Activated CD4-positive, alpha-beta T cell treated with anti-CD3 and anti-CD28 coated beads for 36 hours (primary cell): ENCODE measurements at places on chromosomes 1 and 21. TPM values are rescaled to one million over a fixed set of nuclear protein-coding genes. Genes with fewer than 3 reads are reported as not detected.

GRCh38 chr1:188249811-188250210 lies 1421.1 kb downstream of the PLA2G4A start:
- no peak for DNase-seq

DNA sequence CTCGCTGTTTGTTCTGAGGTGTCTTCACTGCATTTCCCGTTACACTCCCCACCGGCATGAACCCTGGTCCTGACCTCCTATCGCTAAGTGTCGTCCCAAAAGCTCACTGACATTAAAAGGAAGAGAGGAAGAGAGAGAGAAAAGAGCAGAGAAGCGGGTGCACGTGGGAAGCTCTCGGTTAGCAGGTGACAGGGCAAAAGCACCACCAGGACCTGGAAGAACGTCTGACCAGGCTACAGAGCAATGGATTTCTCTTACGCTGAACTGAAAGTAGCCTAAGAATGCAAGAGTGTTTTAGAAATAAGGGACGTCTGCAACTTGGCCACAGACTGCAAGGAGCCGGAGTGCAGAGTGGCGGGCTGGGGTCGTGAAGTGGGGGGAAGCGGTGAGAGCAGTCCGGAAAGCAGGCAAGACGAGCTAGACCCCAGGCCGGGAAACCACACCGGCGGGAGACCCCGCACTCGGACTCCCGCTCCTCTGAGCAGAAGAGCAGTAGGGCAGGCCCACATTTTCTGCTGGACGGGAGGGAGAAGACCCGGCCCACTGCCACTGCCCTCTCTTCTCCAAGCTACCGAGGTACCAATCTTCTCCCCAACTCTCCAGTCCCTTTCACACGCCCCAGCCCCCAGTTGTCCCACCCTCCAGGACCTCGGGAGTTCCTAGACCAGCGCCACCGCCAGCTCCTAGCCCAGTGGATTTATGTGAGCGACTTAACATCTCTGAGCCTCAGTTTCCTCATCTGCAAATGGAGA lies 8.3 kb upstream of the MPZL1 start:
- DNase-seq = peak; percentile 45

- DNase-seq = peak; percentile 27
Measured at GRCh38 chr1:209675565-209676154, 448 bp downstream of the G0S2 start.

GRCh38 chr1:60184521-60184920 lies 111.0 kb upstream of the C1orf87 start:
- DNase-seq = no peak

GRCh38 chr1:12383001-12383400 lies 153.2 kb downstream of the VPS13D start:
- no peak for DNase-seq

DNA sequence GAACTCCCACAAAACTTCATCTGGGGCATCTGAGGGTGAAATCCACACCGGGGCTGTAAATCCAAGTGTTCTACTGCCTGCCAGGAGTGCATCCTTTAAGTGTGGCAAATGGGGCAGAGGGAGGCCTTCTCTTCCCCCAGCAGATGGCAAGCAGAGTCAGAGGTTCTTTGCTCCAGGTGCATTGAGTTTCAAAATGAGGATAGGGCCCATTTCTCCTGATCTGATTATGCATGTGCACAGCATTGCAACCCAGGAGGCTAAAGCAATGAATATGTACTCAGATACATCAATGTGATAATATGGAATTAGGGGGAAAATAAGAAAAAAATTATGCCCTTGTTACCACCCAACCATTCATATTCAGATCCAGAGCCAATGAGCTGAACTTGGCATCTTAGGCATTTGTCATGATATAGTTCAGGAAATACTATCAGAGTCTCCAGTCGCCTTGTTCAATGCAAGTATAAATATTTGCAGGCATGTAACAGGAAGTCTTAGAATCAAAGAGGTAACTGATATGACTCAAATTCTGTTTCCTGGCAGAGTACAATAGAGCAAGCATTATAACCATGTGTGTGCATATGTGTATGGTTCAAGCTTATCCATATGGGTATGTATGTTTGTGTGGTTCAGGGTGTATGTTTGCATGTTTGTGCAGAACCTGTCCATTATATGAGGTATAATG lies 473.8 kb upstream of the PKN2 start:
- no peak for DNase-seq

- no peak for DNase-seq
Measured at GRCh38 chr1:229019663-229020271, 251.1 kb upstream of the RAB4A start.

- no peak for DNase-seq
Measured at GRCh38 chr1:211742272-211742671, 66.9 kb upstream of the NEK2 start.

- DNase-seq = peak; percentile 90
Measured at GRCh38 chr1:25549273-25550154, 6.1 kb downstream of the LDLRAP1 start.

GRCh38 chr1:1189111-1189510 lies 15.4 kb downstream of the TTLL10 start:
- no peak for DNase-seq

DNA sequence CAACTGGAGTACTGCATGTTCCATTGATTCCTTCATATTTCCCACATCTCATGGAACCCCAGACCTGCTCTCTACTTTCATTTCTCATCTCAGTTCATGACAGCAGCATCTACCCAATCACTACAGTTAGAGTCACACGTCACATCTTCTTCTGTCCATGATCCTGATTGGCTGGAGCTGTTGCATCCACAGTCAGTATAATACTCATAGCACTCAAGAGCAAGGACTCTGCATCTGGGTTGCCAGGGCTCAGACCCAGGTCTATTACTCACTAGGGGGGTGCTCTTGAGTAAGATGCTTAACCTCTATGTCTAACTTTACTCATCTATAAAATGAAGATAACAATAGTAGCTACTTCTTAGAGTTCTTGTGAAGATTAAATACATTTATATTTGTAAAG lies 4.4 kb upstream of the XPR1 start:
- no peak for DNase-seq

- no peak for DNase-seq
Measured at GRCh38 chr1:118615066-118615465, 373.1 kb downstream of the TBX15 start.

GRCh38 chr1:37265786-37266667 lies 208.4 kb upstream of the ZC3H12A start:
- DNase-seq = no peak

DNA sequence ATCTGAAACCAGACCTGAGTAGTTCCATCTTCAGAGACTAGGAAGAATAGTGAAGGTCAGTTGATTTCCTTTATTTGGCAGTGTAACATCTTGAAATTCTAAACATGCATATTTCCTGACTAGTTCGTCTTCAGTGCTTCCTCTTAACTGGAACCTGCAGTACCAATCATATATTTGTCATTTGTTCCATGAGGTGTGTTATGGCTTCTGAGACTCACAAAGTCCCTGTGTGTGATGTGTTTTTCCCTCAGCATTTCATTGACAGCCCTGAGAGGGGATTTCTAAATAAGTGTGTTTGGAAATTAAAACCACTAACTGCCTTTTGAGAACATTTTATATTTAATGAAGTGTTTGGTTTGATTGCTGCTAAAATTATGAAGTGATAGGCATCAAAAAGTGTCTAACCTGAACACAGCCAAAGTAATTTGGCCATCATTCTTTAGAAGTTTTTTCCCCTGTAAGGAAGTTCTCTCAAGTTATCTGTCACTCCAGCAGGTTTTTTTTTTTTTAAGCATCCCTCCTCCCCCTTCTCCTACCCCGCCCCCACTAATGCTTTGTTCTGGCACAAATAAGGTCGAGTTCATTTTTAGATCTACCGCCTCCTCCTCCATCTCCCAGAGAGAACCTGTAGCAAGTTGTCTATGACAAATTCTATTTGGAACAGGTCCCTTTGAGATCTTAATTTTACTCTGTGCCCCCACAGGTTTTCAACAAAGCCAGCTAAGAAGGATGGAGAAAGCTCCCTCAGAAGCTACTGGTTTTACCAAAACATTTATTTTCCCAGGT lies 61.4 kb downstream of the TMEM200B start:
- DNase-seq = peak; percentile 66

- DNase-seq = no peak
Measured at GRCh38 chr1:154774175-154774855, 95.8 kb downstream of the KCNN3 start.

DNA sequence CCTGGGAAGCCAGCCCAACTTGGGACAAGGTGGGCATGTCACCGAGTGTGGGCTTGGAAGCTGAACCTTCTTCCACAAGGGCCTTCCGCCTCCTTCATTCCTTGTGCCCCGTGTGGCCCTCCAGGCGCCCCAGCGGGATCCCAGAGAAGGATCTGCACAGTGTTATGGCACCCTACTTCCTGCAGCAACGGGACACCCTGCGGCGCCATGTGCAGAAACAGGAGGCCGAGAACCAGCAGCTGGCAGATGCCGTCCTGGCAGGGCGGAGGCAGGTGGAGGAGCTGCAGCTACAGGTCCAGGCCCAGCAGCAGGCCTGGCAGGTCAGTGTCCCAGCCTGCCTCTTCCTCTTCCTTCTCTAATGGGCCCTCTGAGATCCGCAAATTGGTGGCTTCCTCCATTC lies 5.8 kb upstream of the BGLAP start:
- no peak for DNase-seq

GRCh38 chr1:22737374-22738068 lies 26.9 kb downstream of the EPHB2 start:
- DNase-seq = no peak

GRCh38 chr1:41613689-41614574 lies 129.4 kb upstream of the EDN2 start:
- no peak for DNase-seq

- DNase-seq = no peak
Measured at GRCh38 chr1:208106218-208106617, 138.0 kb downstream of the PLXNA2 start.

- DNase-seq = no peak
Measured at GRCh38 chr1:76066394-76066793, 8.2 kb upstream of the ST6GALNAC3 start.

DNA sequence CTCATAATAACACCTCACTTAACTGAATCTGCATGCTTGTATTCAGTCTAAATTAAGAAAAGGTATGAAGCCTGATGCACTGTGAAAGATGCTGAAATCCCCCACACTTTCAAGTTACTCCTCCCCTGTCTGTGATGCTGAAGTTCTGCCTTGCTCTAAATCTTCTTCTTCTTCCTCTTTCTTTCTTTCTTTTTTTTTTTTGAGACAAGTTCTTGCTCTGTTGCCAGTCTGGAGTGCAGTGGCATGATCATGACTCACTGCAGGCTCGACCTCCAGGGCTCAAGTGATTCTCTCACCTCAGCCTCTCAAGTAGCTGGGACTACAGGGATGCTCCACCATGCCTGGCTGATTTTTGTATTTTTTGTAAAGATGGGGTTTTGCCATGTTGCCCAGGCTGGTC lies 231.0 kb upstream of the B3GALT2 start:
- DNase-seq = peak; percentile 41

GRCh38 chr1:201783058-201783457 lies 45.9 kb upstream of the IPO9 start:
- DNase-seq = no peak

Gene SPRR1A
- total RNA-seq = not detected

Gene HP1BP3
- 232 TPM for total RNA-seq

Gene PADI1
- total RNA-seq = not detected

Gene HSD3B1
- not detected for total RNA-seq

Gene LORICRIN
- total RNA-seq = not detected

Gene CACNA1S
- total RNA-seq = not detected

Gene RNU1-1
- total RNA-seq = 1,573 TPM

Gene ZYG11A
- total RNA-seq = 0.11 TPM

Gene TNFRSF8
- total RNA-seq = 15.7 TPM

Gene SLC5A3
- total RNA-seq = 22.9 TPM

Gene KIF2C
- total RNA-seq = 119 TPM
